ENCODE measurements at places on chromosomes 16 and 17. TPM values are rescaled to one million over a fixed set of nuclear protein-coding genes. Genes with fewer than 3 reads are reported as not detected.

MT1F gene
- not detected for total RNA-seq

PIK3R6 gene
- not detected for total RNA-seq

IRX6 gene
- not detected for total RNA-seq

CD300E gene
- not detected for total RNA-seq

MSRB1 gene
- total RNA-seq: 18.0 TPM

PYDC1 gene
- not detected for total RNA-seq

ARHGAP44 gene
- 20.4 TPM for total RNA-seq

CETP gene
- total RNA-seq: 0.41 TPM

SHBG gene
- total RNA-seq: 0.50 TPM

CTRL gene
- 4.0 TPM for total RNA-seq

OR1E2 gene
- not detected for total RNA-seq

VEZF1 gene
- 36.4 TPM for total RNA-seq

ARL5C gene
- 0.68 TPM for total RNA-seq

CPNE7 gene
- 0.83 TPM for total RNA-seq

GCGR gene
- not detected for total RNA-seq

TPSD1 gene
- total RNA-seq: not detected

CNTNAP4 gene
- total RNA-seq: not detected

FN3KRP gene
- 99.4 TPM for total RNA-seq

PRAC1 gene
- total RNA-seq: not detected
